ENCODE measurements at places on chromosomes 2 and 18.

DNA sequence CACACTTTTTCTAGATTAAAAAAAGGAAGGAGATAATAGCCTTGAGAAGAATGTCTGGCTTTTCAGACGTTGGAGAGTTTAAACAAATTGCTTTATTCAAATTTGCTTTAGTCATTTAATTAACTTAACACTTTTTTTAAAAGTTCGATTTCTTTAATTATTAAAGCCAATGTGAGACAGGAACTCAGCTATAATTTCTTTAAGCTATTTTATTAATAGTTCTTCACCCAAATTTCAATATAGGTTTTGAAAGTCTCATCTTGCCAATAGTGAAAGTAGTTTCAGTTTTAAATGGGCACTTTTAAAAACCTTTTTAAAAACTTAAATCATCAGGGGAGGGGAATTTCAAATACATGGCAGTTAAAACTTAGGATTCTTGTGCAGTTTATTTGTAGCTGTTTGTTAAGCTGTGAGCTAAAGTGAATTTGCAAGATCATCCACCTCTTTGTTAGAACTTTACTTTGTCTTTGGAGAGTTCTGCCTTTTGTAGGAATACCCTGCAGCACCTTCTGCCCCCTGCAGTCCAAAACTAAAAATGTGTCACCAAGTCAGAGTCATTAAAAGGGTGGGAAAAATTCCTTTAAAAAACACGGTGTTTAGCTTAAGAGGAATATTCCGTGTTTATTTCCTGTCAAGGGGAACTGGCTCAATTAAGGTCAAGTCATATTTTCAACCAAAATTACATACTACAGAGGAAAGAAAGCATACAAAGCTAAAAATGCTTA lies 4.6 kb downstream of the TGIF1 start:
- no peak for DNase-seq

- peak; percentile 68 for DNase-seq
These were observed 22.0 kb downstream of the AP1S3 start for GRCh38 chr2:223815186-223815883.

DNA sequence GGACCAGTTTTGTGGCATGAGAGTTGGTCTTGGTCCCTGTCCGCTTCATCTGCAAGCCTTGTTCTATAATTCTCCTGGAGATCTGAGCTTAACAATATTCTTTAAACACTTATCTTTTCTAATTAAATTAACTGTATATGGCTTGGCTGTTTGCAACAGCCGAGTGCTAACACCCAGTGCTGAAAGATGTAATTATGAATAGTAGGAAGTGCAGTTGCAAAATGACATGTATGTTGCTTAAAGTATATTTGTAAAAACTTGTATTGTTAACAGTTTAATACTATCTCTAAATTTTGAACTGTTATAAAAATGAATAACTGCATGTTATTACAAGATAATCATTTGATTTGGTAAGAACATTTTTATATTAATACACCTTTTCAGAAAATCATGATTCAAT lies 45.1 kb downstream of the CCDC102B start:
- no peak for DNase-seq

GRCh38 chr2:29817801-29818680 lies 103.3 kb downstream of the ALK start:
- no peak for DNase-seq

DNA sequence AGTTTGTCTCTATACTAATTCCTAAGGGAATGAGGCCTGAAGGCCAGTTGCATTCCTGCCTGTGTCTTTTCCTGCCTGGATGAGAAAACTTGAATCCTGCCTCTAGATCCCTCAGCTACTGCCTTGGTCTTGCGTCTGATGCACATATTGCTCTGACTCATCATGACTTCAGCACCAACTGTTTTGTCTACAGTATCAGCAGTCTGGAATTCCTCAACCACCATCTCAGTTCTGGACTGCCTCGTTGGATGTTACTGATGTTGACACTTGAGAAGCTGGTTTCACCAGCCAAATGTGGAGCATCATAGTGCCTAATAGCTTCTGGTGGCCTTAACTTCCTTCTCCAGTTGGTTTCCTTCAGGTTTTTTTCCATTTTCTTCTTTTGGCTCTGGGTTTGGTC lies 211.0 kb downstream of the CTNNA2 start:
- no peak for DNase-seq

DNA sequence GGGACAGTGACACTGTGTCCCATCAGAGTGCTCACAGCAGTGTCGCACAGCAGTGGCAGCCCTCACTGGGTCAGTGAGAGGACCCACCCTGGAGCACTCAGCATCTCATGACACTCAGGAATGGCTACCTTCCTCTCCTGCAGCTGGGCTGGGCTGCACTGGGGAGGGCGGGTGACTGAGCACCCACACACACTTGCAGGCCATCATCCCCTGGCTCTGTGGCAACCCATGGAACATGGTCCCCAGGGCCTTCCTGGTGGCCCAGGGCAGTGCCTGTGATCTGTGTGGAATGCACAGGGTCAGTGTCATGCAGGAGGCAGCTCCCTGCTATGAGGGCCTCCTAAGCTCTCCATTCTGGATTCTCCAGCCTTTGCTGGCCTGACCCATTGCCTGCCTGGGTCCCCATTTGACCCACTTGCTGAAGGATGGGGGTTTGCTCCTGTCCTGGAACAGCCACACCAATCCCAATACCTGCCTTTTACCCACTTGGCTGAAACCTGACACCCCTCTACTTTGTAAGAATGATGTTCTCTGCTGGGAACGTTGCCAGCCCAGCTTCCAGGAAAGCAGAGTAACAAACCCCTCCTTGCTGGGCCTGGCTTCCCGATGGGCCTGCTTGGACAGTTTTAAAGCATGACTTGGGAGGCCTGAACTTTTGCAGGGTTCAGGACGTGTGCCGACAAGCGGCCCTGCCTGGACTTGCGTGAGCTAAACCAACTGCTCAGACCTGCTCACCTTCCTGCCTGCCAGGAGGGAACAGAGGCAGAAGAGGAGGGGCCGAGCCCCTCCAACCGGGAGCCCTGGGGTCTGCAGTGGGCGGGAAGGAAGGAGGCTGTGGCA lies 13.7 kb downstream of the HS6ST1 start:
- DNase-seq: peak; percentile 100

DNA sequence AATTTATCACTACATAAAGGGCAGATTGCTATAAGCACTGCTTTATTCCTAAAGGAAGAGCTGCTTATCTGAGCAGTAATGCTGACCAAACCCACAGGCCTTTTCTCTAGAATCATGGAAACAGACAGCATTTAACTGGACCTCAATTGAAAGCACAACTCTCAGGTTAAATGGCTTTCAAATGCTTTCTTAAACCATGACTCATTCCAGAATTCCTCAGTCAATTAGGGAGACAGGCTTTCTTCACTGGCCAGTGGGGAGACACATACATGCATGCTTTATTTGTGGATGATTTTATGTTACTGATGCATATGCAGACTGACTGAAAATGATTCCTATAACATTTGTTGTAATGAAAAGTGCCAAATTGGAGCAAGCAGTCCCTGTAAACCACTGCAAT lies 114.6 kb downstream of the ACVR1 start:
- no peak for DNase-seq

DNA sequence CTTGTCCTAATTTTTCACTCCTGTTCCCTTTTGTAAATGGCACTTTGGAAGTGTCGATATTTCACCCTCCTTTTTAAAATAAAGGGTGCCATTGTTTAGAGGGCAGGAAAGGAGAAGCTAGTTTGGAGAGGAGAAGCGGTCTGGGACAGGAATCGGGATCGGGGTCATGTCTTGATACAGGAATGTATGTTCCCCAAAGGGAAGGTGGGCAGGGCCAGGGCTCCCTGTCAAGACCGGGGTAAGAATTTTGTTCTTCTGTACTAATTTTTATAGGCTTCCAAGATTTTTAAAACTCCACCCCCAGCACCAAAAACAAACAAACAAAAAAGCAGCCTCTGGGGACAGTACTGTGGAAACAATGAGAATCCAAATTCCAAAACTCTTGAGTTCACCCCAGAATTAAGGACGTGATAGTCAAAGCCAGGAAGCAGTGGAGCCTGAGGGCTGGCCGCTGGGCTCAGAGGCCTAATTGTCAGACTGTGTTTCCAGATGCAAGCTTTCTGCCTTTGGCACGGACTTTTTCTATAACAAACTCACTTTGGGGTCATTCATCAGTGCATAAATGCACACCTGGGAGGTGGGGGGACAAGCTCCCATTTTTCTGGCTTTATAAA lies 250.4 kb upstream of the SIX2 start:
- no peak for DNase-seq

DNA sequence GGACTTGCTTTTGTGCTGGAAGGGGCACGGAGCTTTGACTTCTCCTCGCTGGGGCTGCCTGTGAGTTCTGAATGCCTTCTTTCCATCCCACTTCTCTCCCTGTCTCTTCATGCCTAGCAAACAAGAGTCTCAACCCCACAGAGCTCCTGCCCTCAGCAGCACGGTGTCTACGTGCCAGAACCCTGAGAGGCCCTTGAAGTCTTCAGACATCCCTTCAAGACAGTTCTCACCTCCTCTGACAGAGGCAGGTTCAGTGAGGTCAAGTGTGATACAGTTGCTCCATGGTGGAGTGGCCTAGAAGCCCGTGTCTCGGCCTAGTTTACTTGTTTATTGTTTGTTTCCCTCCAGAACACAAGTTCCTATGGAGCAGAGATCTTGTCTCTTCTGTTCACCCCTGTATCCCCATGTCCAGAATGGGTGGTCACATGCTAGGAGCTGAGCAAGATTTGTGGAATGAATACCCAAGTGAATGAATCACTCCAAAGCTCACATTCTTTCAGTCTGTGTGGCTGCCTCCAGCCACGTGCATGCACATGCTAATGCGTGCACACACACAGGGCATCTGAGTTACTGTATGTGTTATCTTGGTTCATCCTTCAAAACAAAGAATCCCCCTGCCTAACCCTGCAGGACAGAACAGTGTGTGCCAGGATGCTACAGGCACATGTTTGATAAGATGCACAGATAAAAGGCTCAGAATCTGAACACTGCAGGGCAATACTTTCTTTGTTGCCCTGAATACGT lies 391.6 kb downstream of the NBAS start:
- DNase-seq: peak; percentile 60

GRCh38 chr2:14516844-14517243 lies 115.7 kb upstream of the LRATD1 start:
- peak; percentile 84 for DNase-seq

GRCh38 chr2:179936654-179937053 lies 70.4 kb downstream of the CWC22 start:
- no peak for DNase-seq

- no peak for DNase-seq
These were observed 321.0 kb downstream of the TNS1 start for GRCh38 chr2:217681791-217682190.

Measured in epithelial cell of prostate (primary cell).